ENCODE measurements at places on chromosomes 2 and 18.

DNA sequence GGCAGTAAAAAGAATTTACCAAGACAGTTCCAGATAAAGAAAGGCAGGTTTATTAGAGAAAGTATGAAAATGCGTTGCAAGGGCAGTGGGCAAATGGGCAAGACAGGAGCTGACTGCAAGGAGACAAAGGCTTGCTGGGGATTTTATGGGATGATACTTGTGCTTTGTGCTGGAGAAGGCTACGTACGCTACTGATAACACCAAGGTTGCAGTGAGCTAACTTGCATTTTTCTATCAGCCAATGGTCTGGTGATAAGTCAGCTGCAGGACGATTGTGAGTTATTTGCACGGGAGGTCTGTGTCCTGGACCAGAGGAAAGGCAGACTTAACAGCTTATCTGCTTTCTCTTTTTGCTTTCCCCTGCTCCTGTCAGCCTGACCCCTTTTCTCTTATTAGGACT, 116.5 kb downstream of the PMS1 start:
- DNase-seq = no peak

GRCh38 chr2:46717344-46718121, 198.1 kb downstream of the MCFD2 start:
- DNase-seq = no peak

GRCh38 chr18:26206488-26206887, 19.8 kb upstream of the TAF4B start:
- DNase-seq = no peak

DNA sequence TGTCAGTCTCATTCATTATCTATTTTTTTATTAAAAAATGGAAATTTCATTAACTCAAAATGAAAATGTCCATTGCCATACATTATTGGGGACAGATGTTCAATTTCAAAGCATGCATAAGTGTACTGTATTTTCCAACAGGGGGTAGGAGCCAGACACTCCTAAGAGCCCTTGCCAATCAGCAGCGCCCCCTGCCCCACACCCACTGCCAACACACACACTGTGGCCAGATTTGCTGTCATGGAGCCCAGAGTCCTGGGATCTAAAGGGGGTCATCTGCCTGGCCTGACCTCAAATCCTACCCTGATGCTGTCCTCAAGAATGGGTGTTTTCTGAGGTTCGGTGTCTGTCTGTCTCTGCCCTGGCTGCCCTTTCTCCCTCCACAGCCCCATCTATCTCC, 162.2 kb upstream of the TWIST2 start:
- no peak for DNase-seq

DNA sequence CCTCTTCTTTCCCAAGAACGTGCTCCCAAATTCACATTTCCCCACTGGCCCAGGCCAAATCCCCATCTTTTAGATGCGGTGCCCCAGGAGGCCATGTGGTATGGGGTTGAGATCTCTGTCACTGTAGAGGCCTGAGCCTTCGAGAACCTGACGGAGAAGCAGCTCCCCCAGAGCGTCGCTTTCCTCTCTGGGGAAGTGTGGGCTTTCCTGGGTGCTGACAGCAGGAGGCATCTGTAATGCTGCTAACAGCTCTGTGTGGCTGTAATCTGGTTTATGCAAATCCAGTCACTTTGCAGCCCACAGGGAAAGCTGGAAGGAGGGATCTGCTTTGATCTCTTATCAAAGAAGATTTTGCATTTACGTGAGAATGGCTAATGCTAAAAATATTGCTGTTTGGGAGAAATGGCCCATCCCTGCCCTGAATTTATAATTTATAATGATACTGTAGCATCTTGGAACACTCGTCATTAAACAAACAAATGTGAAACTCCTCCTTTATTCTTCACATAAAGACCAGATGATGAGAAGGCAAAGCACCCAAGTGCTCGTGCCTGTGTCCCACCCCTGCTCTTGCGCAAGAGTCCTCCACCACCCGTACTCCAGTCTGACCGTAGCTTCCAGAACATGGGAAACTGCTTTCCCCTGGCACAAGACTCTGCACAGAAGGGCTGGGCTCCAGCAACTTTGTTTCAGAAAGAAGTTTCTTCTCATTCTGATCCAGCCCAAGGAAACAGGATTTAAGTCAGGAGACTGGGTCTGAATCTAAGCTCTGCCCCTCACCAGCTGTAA, 109.9 kb upstream of the EPC2 start:
- no peak for DNase-seq

Data from activated CD8-positive, alpha-beta memory T cell treated with anti-CD3 and anti-CD28 coated beads for 1 hour (primary cell).